ENCODE measurements at places on chromosomes 1 and 21. TPM values are rescaled to one million over a fixed set of nuclear protein-coding genes. Genes with fewer than 3 reads are reported as not detected.
A peak's percentile ranks its signal among the peaks of the same experiment; 100 is the strongest.

DNA sequence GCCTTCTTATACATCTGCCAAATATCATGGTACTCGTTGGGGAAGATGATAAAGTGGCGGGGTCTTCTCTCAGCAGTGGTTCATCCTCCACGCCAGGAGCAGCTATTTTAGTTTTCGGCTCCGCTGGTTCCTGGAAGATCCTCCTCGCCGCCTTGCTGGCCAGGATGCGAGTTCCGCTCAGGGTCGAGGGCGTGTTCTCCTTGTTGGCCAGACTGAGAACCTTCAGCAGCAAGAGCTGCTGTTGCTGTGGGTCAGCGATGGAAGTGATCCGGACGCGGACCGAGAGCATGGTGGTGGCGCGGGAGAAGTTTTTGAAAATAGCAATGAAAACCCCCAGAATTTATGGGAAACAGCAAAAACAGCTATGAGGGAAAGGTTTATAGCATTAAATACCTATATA is 11.4 kb upstream of the CFAP126 start:
- H3K36me3 ChIP-seq, result no peaks in the 10 kb centered on the region
- no peak overlapping the region for H3K4me3 ChIP-seq
- no peak overlapping the region for H3K27ac ChIP-seq
- no peaks in the 10 kb centered on the region for H3K27me3 ChIP-seq
- H3K4me1 ChIP-seq, result 0 out of 2 replicates have a peak, but pooled peaks cover 2% of the 10 kb centered on the region
- no peak for DNase-seq

DNA sequence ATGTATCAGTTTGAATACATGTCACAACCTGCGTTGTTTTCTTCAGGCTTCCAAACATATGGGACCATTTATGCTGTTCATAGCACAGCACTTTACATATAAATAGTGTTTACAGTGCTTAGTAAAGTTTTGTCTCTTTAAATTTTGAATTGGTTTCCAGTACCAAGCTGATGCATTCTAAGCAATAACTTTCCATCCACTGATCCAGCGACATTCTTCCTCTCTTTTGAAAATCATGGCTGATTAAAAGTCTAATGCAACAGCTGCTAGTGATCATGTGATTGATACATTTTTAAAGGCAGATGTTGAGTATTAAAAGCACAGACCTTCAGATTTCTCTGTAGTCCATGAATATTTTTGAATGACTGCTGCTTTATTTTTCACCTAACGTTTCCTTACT is 154.9 kb downstream of the PTPRC start:
- H3K4me3 ChIP-seq, result no peak overlapping the region
- H3K4me1 ChIP-seq, result peaks cover 5% of the 10 kb centered on the region
- no peaks in the 10 kb centered on the region for H3K27me3 ChIP-seq
- no peak for DNase-seq
- no peak overlapping the region for H3K27ac ChIP-seq

The CHI3L2 gene
- 0.53 TPM for total RNA-seq

DNA sequence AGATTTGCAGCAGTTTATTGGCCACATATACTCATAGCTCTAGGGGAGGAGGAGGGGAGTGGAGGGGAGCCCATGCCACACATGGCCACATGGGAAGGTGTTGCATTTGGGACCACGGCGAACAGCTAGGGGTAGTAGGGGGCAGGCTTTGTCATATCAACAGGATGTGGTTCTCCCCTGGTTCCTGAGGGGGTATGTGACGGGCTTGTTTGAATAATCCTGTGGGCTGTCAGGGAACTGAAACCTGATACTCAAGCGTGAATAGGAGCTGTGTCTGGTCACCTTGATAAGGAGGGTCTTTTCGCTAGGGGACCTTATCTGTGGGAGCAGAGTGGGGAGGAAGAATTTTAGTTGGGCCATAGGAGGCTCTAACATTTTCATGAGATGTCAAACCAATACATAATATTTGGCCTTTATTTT is 264.7 kb downstream of the CTH start:
- H3K27me3 ChIP-seq, result no peaks in the 10 kb centered on the region
- H3K27ac ChIP-seq, result no peak overlapping the region
- no peak for DNase-seq
- H3K4me3 ChIP-seq, result no peak overlapping the region
- no peaks in the 10 kb centered on the region for H3K4me1 ChIP-seq

DNA sequence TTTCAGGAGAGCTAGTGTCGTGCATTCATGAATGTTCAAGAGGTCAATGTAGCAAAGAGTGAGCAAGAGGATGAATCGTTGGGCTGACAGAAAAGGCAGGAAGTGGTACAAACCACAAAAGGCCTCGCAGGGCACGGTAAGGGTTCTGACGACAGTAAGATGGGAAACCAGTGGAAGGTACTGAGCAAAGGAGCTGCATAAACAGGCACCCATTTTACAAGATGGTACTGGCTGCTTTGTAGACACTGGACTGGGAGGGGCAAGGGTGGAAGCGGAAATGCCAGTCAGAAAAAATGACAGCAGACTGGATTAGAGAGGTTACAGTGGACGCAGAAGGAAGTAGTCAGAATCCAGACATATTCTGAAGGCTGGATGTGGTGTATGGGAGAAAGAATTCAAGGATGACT is 123.5 kb downstream of the PTPN14 start:
- H3K36me3 ChIP-seq, result no peaks in the 10 kb centered on the region
- DNase-seq, result peak; percentile 60
- H3K4me1 ChIP-seq, result peaks cover 20% of the 10 kb centered on the region
- H3K4me3 ChIP-seq, result no peak overlapping the region

- no peaks in the 10 kb centered on the region for H3K36me3 ChIP-seq
- H3K4me3 ChIP-seq, result peak overlapping the region; percentile 92
- H3K27me3 ChIP-seq, result no peaks in the 10 kb centered on the region
Observed at GRCh38 chr1:61081686-61082310, 563 bp upstream of the NFIA start.

DNA sequence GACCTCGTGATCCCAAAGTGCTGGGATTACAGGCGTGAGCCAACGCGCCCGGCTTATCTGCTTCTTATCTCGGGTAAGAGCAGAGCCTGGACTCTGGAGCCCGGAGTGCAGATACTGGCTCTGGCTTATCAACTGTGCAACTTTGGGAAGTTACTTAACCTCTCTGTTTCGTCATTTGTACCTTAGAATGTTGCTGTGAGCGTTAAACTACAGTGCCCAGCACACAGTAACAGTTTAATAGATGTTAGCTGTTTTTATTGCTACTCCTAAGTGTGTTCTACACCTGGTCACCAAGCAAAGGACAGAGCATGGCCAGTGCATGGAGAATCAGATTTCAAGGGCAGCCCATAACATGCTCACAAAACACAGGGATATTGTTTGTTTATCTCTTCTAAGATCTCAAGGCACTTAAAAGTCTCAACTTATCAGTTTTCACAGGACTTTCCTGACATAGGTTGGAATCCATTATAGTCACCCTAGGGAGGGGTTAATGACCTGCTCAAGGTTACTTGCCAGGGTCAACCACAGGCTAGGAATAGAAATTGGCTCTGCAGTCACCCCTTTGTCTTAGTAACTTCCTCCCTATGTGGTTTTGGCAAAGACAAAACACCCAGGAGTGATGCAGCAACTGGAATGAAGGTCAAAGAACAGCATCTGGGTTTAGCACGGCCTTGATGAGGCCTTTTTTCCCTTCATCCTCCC is 22.5 kb upstream of the SRP9 start:
- no peaks in the 10 kb centered on the region for H3K27me3 ChIP-seq
- peak; percentile 78 for DNase-seq
- H3K4me1 ChIP-seq, result peaks cover 29% of the 10 kb centered on the region

GRCh38 chr21:41598561-41599431 is 90.8 kb upstream of the TMPRSS2 start:
- H3K27me3 ChIP-seq, result no peaks in the 10 kb centered on the region
- H3K4me3 ChIP-seq, result no peak overlapping the region
- no peaks in the 10 kb centered on the region for H3K4me1 ChIP-seq
- H3K27ac ChIP-seq, result no peak overlapping the region
- no peaks in the 10 kb centered on the region for H3K36me3 ChIP-seq

The NTMT2 gene
- total RNA-seq, result not detected

All from SJCRH30 (cell line).